ENCODE measurements at places on chromosomes 1 and 21. TPM values are rescaled to one million over a fixed set of nuclear protein-coding genes. Genes with fewer than 3 reads are reported as not detected.

DNA sequence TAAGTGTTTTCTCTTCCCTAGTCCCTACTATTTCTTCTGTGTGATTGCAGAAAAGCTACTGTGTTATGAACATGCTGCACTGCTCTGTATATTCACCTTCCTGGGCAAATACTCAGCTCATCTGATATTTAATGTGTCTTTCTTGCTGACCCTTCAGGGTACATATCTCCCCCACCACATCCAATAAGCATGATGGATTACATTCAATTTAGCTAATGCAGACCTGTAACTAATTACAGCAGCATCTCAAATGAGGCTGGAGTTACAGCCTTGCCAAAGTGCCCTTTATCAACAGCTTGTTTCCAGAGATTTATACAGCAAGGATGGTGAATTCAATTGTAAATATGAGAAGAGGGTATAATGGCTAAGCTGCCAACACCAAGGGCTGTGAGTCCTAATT is 144.0 kb downstream of the KCNH1 start:
- H3K27me3 ChIP-seq: no peaks in the 10 kb centered on the region
- no peak for DNase-seq
- no peaks in the 10 kb centered on the region for H3K4me1 ChIP-seq
- no peak overlapping the region for H3K27ac ChIP-seq
- no peak overlapping the region for H3K4me3 ChIP-seq

- H3K36me3 ChIP-seq: peaks cover 33% of the 10 kb centered on the region
- H3K27me3 ChIP-seq: no peaks in the 10 kb centered on the region
- H3K4me1 ChIP-seq: no peaks in the 10 kb centered on the region
- no peak for DNase-seq
- no peak overlapping the region for H3K27ac ChIP-seq
Observed at GRCh38 chr1:85623061-85623471, 42.5 kb downstream of the CCN1 start.

GRCh38 chr1:56774067-56774609 is 45.1 kb downstream of the FYB2 start:
- H3K4me3 ChIP-seq: peak overlapping the region; percentile 38
- H3K27me3 ChIP-seq: no peaks in the 10 kb centered on the region
- no peak for DNase-seq
- no peaks in the 10 kb centered on the region for H3K4me1 ChIP-seq

FBXO42 gene
- total RNA-seq: 22.1 TPM

- H3K36me3 ChIP-seq: no peaks in the 10 kb centered on the region
- peak overlapping the region; percentile 68 for H3K27ac ChIP-seq
- no peak for DNase-seq
- peaks cover 28% of the 10 kb centered on the region for H3K4me1 ChIP-seq
Observed at GRCh38 chr1:203512517-203512847, 18.5 kb downstream of the OPTC start.

DNA sequence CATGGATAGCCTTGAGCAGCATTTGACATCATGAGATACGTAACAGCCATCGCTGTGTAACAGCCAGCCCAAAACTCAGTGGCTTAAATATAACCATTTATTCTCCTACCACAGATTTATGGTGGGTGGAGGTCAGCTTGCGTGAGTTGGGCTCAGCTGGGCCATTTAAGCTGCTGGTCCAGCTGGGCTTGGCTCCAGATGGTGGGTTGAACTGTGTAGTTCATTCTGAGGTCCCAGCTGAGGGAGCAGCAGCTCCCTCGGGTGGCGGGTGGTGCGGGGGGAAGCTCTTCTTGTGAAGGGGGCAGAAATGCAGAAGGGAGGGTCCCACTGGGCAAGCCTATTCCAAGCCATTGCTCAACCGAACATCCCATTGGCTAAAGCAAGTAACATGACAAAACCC is 75.9 kb downstream of the IGSF21 start:
- no peaks in the 10 kb centered on the region for H3K4me1 ChIP-seq
- no peak overlapping the region for H3K4me3 ChIP-seq
- H3K36me3 ChIP-seq: no peaks in the 10 kb centered on the region
- no peak for DNase-seq
- H3K27me3 ChIP-seq: no peaks in the 10 kb centered on the region
- no peak overlapping the region for H3K27ac ChIP-seq

DNA sequence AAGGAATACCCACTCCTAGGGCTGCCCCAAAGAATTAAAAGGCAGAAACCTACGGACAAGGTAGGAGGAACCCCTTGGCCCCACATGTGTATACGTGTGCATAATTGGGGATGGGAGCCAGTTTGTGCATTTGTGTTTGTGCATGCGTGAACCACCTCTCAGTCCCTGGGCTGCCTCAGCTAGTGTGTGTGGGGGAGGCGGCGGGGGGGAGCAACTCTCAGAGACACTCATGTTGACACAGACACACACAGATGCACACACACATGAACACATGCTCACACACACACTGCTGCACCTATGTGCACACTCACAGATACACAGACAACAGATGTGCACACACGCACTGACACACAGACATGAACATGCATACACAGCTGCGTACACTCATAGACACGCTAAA is 5.1 kb downstream of the LDLRAD1 start:
- no peaks in the 10 kb centered on the region for H3K36me3 ChIP-seq
- no peak for DNase-seq
- H3K4me3 ChIP-seq: no peak overlapping the region
- H3K27ac ChIP-seq: no peak overlapping the region

DNA sequence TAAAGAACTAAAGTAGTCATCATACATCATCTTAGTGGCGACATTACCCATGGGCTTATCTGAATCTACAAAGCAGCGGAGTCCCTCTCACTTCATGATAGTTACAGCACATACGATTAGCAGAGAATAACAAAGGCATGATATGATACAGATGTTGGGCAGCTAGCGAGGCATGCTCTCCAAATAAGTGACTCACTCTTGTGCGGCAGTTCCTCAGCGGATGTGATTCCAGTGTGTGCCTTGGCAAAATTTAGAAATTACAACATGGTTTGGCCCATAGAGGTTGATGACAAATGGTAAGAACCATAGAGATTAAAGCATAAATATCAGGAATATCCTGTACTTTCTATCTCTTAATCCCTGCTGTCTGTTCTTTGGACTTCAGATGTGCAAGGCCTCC is 48.1 kb upstream of the PAXBP1 start:
- no peaks in the 10 kb centered on the region for H3K36me3 ChIP-seq
- no peaks in the 10 kb centered on the region for H3K4me1 ChIP-seq
- no peaks in the 10 kb centered on the region for H3K27me3 ChIP-seq
- H3K27ac ChIP-seq: no peak overlapping the region

NTNG1 gene
- not detected for total RNA-seq

RSPO1 gene
- not detected for total RNA-seq

SRM gene
- total RNA-seq: 45.9 TPM

HLX gene
- total RNA-seq: 11.0 TPM

KRTAP21-2 gene
- total RNA-seq: not detected

DNA sequence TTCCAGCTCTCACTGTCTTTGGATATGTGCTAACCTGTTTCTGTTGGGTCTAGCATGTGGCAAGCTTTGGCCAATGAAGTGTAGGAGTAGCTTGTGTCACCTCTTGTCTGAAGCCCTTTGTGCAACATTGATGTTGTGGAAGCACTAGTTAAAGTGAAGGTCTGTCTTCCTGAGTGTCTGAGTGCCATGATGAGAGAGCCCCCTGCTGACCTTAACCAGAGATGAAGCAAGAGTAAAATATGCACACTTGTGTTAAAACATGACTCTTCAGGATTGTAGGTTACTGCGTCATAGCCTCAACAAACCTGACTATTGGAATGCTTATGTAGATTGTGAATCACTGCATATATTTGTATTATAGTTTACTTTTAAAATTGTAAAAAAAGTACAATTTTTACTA is 103.7 kb downstream of the NCAM2 start:
- H3K36me3 ChIP-seq: no peaks in the 10 kb centered on the region
- no peak for DNase-seq
- H3K27me3 ChIP-seq: no peaks in the 10 kb centered on the region
- no peaks in the 10 kb centered on the region for H3K4me1 ChIP-seq
- H3K4me3 ChIP-seq: no peak overlapping the region

GRCh38 chr21:16550118-16550517 is 820.3 kb downstream of the USP25 start:
- no peak overlapping the region for H3K4me3 ChIP-seq
- H3K27me3 ChIP-seq: no peaks in the 10 kb centered on the region
- DNase-seq: no peak
- H3K36me3 ChIP-seq: no peaks in the 10 kb centered on the region
- no peak overlapping the region for H3K27ac ChIP-seq

- H3K27ac ChIP-seq: no peak overlapping the region
- no peaks in the 10 kb centered on the region for H3K27me3 ChIP-seq
- DNase-seq: no peak
- H3K4me3 ChIP-seq: no peak overlapping the region
Observed at GRCh38 chr1:110098222-110099026, 13.8 kb upstream of the UBL4B start.

TRABD2B gene
- not detected for total RNA-seq

DNA sequence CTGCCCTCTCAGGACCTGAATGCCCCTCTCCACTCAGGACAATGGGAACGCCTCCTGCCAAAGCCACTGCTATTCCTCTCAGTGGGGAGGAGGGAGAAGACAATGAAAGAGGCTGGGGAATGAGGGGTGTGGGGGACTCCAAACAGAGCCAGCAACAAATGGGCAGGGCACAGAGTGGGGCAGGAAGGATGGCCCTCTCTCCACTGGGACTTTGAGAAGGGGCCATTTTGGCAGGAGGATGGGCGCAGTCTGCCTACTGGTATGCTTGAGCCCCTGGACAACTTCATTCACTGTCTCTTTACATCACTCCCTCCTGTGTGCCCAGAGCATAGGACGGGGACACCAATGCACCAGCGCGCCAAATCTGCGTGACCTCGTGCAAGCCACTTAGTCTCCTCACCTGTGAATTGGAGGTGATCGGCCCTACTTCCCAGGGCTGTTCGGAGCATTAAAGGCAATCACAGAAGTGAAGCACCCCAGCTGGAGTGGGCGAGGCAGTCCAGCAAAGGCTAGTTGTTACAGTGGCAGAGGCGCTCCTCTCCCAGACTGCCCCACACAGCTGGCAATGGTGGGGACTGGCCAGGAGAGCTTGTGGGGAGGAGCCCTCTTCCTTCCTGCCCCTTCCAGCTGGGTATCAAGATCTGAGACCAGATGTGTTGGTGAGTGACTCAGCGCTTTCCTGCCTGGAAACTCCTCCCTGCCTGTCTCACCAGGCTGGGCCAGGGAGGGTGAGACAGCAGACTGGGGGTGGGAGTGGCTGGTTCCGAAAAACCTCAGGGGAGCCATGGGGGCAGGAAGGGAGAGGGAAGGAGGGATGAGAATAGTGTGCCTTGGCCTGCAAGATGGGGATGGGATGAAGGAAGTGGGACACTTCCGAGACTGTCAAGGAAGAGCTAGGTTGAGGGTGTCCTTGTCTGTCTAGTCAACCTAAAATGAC is 22.4 kb upstream of the SYNC start:
- H3K4me1 ChIP-seq: no peaks in the 10 kb centered on the region
- no peak for DNase-seq
- H3K4me3 ChIP-seq: no peak overlapping the region

SERINC2 gene
- total RNA-seq: 0.22 TPM

GRCh38 chr21:37489553-37489952 is 123.0 kb downstream of the DYRK1A start:
- no peaks in the 10 kb centered on the region for H3K4me1 ChIP-seq
- no peak for DNase-seq
- H3K27me3 ChIP-seq: no peaks in the 10 kb centered on the region
- no peak overlapping the region for H3K27ac ChIP-seq
- H3K4me3 ChIP-seq: no peak overlapping the region
- H3K36me3 ChIP-seq: peaks cover 41% of the 10 kb centered on the region

- no peak overlapping the region for H3K27ac ChIP-seq
- no peak for DNase-seq
- no peak overlapping the region for H3K4me3 ChIP-seq
- H3K36me3 ChIP-seq: no peaks in the 10 kb centered on the region
- H3K4me1 ChIP-seq: no peaks in the 10 kb centered on the region
Observed at GRCh38 chr1:4071653-4072052, 171.6 kb upstream of the C1orf174 start.

GRCh38 chr1:52856026-52856425 is 13.5 kb downstream of the ZYG11A start:
- H3K4me3 ChIP-seq: no peak overlapping the region
- H3K4me1 ChIP-seq: no peaks in the 10 kb centered on the region
- no peaks in the 10 kb centered on the region for H3K27me3 ChIP-seq
- no peaks in the 10 kb centered on the region for H3K36me3 ChIP-seq
- DNase-seq: no peak

TNFRSF9 gene
- total RNA-seq: 0.27 TPM

CLEC20A gene
- not detected for total RNA-seq

OVAAL gene
- total RNA-seq: not detected

- peaks cover 25% of the 10 kb centered on the region for H3K36me3 ChIP-seq
- H3K4me3 ChIP-seq: no peak overlapping the region
- H3K4me1 ChIP-seq: no peaks in the 10 kb centered on the region
- no peak for DNase-seq
- H3K27me3 ChIP-seq: no peaks in the 10 kb centered on the region
Observed at GRCh38 chr1:110056285-110056683, 14.2 kb downstream of the ALX3 start.

LAMC2 gene
- total RNA-seq: not detected

- peaks cover 11% of the 10 kb centered on the region for H3K36me3 ChIP-seq
- H3K4me3 ChIP-seq: peak overlapping the region; percentile 88
- H3K27ac ChIP-seq: peak overlapping the region; percentile 97
Observed at GRCh38 chr1:185157599-185158412, 839 bp downstream of the SWT1 start.

GPR37L1 gene
- total RNA-seq: not detected

GRCh38 chr21:39637971-39638240 is 25.2 kb downstream of the B3GALT5 start:
- H3K27me3 ChIP-seq: no peaks in the 10 kb centered on the region
- H3K4me1 ChIP-seq: no peaks in the 10 kb centered on the region
- H3K27ac ChIP-seq: no peak overlapping the region
- DNase-seq: no peak
- H3K4me3 ChIP-seq: no peak overlapping the region

GRCh38 chr1:150650193-150650592 is 20.8 kb upstream of the ENSA start:
- peaks cover 4% of the 10 kb centered on the region for H3K36me3 ChIP-seq
- no peaks in the 10 kb centered on the region for H3K27me3 ChIP-seq
- DNase-seq: no peak
- H3K4me1 ChIP-seq: no peaks in the 10 kb centered on the region

DNA sequence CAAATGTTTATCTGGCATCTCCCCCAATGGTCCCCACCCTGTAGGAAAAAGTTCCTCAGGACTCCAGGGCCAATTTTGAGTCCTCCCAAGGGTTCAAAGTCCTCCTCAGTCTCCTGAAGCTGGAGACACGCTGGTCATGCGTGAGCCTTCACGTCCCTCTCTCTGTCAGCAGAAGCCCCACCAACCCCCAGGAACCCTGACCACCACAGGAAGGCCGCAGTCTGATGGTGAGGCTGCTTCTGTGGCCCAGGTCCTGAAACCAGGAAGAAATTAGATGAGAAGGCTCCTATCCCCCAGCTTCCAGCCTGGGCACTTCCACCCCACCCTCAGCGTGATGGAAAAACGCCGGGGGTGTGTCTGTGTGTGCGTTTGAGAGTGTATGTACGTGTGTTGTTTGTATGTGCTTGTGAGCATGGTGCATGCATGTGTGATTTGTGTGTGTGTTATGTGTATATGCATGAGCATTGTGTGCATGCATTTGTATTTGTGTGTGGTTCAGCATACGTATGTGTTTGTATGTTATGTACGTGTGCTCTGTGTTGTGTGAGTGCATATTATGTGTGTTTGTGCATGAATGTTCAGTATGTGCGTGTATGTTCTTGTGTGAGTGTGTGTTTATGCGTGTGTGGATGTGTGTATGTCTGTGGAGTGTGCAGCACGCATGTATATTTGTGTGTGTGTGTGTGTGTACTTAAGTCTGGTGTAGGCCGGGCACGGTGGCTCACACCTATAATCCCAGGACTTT is 92.5 kb downstream of the SIK1 start:
- H3K27me3 ChIP-seq: no peaks in the 10 kb centered on the region
- H3K27ac ChIP-seq: no peak overlapping the region
- H3K36me3 ChIP-seq: no peaks in the 10 kb centered on the region
- H3K4me1 ChIP-seq: no peaks in the 10 kb centered on the region

Measured in naive thymus-derived CD4-positive, alpha-beta T cell (primary cell).